SJSA1 (cell line): ENCODE measurements at places on chromosomes 7 and 10. TPM values are rescaled to one million over a fixed set of nuclear protein-coding genes. Genes with fewer than 3 reads are reported as not detected.

The UMAD1 gene
- 19.3 and 19.5 TPM in 2 replicates for total RNA-seq

The CNPY1 gene
- not detected in 2 replicates for total RNA-seq

The KIF5B gene
- total RNA-seq = 294 and 314 TPM in 2 replicates

The ALOX5 gene
- total RNA-seq = not detected in 2 replicates

The RAPGEF5 gene
- 0.03 and 0.97 TPM in 2 replicates for total RNA-seq

The HOXA1 gene
- total RNA-seq = 2.0 and 5.8 TPM in 2 replicates

The CFAP69 gene
- total RNA-seq = 0.21 TPM in 1 of 2 replicates, not detected in the other

The CC2D2B gene
- total RNA-seq = 0.08 TPM in 1 of 2 replicates, not detected in the other

The ITPRID1 gene
- not detected in 2 replicates for total RNA-seq

- H3K4me1 ChIP-seq = no peaks in the 10 kb centered on the region
- no peak overlapping the region for H3K4me3 ChIP-seq
Observed at GRCh38 chr7:95425694-95426093, 9.1 kb downstream of the PON2 start.

GRCh38 chr7:28856656-28857055 lies 101.5 kb downstream of the TRIL start:
- H3K4me3 ChIP-seq = no peak overlapping the region
- DNase-seq = no peak
- H3K4me1 ChIP-seq = peaks cover 7% of the 10 kb centered on the region
- peaks cover 23% of the 10 kb centered on the region for H3K27me3 ChIP-seq
- no peak overlapping the region for H3K27ac ChIP-seq

DNA sequence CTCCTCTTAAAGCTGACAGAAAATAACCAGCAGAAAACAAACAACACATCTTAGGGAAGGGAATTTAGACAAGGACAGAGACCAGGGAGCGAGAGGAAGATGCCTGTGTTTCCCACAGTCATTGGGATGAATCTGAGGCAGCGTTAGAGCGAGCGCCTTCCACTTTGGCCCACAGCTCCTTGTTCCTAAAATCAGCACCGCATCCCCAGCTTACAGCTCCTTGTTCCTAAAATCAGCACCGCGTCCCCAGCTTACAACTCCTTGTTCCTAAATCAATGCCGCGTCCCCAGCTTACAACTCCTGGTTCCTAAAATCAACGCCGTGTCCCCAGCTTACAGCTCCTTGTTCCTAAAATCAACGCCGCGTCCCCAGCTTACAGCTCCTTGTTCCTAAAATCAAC lies 593.3 kb downstream of the PTPRN2 start:
- DNase-seq = no peak
- no peaks in the 10 kb centered on the region for H3K36me3 ChIP-seq
- H3K27me3 ChIP-seq = no peaks in the 10 kb centered on the region
- H3K4me1 ChIP-seq = no peaks in the 10 kb centered on the region

GRCh38 chr7:104208421-104208780 lies 588 bp upstream of the ORC5 start:
- peak overlapping the region; percentile 64 for H3K4me3 ChIP-seq
- DNase-seq = no peak
- no peak overlapping the region for H3K27ac ChIP-seq
- peaks cover 7% of the 10 kb centered on the region for H3K36me3 ChIP-seq

DNA sequence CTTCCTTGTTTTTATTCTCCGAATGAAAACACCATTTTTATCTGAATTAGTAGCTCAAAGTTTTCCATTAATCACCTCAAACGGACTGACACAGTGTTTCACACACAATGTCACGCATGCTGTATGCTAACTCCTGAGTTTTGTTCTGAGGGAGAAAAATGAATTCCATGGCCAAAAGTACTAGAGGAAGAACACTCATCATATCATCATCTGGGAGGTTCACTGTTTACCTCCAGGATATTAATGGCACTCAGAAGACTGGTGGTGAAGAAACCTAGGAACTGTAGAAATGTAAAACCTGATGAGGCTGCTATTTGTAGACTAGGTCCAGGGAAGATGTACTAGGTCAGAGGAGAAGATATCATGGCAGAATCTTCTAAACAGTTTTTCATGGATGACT lies 395.6 kb upstream of the ETV1 start:
- H3K4me3 ChIP-seq = no peak overlapping the region
- no peak for DNase-seq

- H3K27me3 ChIP-seq = peaks cover 12% of the 10 kb centered on the region; the same call in 1 of the 2 replicates
- H3K27ac ChIP-seq = no peak overlapping the region
- H3K36me3 ChIP-seq = no peaks in the 10 kb centered on the region
Observed at GRCh38 chr7:79420464-79420863, 33.0 kb downstream of the MAGI2 start.

DNA sequence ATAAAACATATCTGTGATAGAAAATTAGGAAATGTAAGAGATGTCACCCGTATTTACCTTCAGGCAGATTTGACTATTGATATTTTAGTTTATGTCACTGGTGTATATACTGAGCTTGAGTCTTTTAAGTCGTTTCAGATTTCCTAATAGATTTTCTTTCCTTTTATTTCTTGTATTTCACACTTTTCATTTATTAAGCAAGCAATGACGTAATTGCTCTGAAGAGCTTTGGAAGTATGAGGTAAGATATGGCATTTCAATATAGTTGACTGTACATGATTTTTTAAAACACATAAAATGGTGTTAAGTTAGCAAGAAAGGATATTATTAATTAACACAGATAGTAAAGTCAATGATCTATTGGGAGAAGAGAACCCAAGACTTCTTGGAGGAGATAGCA lies 652.6 kb downstream of the SORCS1 start:
- H3K36me3 ChIP-seq = no peaks in the 10 kb centered on the region
- H3K27ac ChIP-seq = no peak overlapping the region
- DNase-seq = no peak
- H3K4me3 ChIP-seq = no peak overlapping the region
- H3K4me1 ChIP-seq = no peaks in the 10 kb centered on the region; the same call in 1 of the 2 replicates

GRCh38 chr10:8402576-8402975 lies 348.1 kb downstream of the GATA3 start:
- no peak overlapping the region for H3K27ac ChIP-seq
- no peak overlapping the region for H3K4me3 ChIP-seq
- H3K36me3 ChIP-seq = no peaks in the 10 kb centered on the region

- peaks cover 57% of the 10 kb centered on the region for H3K36me3 ChIP-seq
- H3K27me3 ChIP-seq = no peaks in the 10 kb centered on the region
- H3K4me3 ChIP-seq = peak overlapping the region; percentile 94
- peak; percentile 59 for DNase-seq
- H3K27ac ChIP-seq = peak overlapping the region; percentile 76
- H3K4me1 ChIP-seq = peaks cover 28% of the 10 kb centered on the region
Observed at GRCh38 chr10:92688927-92689662, 660 bp upstream of the HHEX start.

GRCh38 chr7:45663167-45663921 lies 89.2 kb downstream of the ADCY1 start:
- H3K4me1 ChIP-seq = no peaks in the 10 kb centered on the region
- H3K27ac ChIP-seq = no peak overlapping the region
- H3K27me3 ChIP-seq = no peaks in the 10 kb centered on the region
- DNase-seq = no peak

- H3K4me3 ChIP-seq = no peak overlapping the region
- DNase-seq = no peak
- H3K36me3 ChIP-seq = no peaks in the 10 kb centered on the region
- H3K27ac ChIP-seq = no peak overlapping the region
- H3K4me1 ChIP-seq = no peaks in the 10 kb centered on the region
Observed at GRCh38 chr7:71313553-71313952, 181.6 kb downstream of the GALNT17 start.

DNA sequence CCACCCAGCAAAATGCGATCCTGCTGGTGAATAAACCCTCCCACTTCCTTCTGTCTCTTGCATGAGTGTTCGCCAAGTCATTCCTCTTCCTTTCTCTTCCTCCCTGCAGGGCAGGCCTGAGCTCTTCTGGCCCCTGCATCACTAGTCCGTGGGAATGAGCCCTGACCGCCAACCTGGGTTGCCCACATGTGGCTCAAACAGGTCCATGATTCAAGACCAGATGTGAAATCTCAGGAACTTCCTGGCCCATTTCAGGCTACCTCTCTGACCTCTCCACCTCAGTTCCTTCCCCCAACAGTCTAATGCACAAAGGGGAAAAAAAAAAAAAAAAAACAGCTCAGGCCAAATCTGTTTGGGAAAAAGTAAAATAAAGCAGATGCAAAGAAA lies 5.4 kb upstream of the YWHAG start:
- no peaks in the 10 kb centered on the region for H3K27me3 ChIP-seq
- H3K27ac ChIP-seq = peak overlapping the region; percentile 81
- H3K36me3 ChIP-seq = no peaks in the 10 kb centered on the region
- peaks cover 26% of the 10 kb centered on the region for H3K4me1 ChIP-seq
- DNase-seq = no peak

GRCh38 chr10:54065106-54065505 lies 735.9 kb downstream of the PCDH15 start:
- no peaks in the 10 kb centered on the region for H3K36me3 ChIP-seq
- no peak overlapping the region for H3K4me3 ChIP-seq
- H3K4me1 ChIP-seq = no peaks in the 10 kb centered on the region
- H3K27me3 ChIP-seq = no peaks in the 10 kb centered on the region
- H3K27ac ChIP-seq = no peak overlapping the region

GRCh38 chr7:121071132-121071531 lies 82.6 kb downstream of the CPED1 start:
- no peaks in the 10 kb centered on the region for H3K27me3 ChIP-seq
- H3K36me3 ChIP-seq = peaks cover 24% of the 10 kb centered on the region
- H3K4me1 ChIP-seq = peaks cover 3% of the 10 kb centered on the region
- DNase-seq = no peak

GRCh38 chr10:36602374-36602773 lies 523.0 kb upstream of the ANKRD30A start:
- peaks cover 19% of the 10 kb centered on the region for H3K4me1 ChIP-seq
- no peak for DNase-seq
- no peak overlapping the region for H3K27ac ChIP-seq
- H3K4me3 ChIP-seq = no peak overlapping the region

DNA sequence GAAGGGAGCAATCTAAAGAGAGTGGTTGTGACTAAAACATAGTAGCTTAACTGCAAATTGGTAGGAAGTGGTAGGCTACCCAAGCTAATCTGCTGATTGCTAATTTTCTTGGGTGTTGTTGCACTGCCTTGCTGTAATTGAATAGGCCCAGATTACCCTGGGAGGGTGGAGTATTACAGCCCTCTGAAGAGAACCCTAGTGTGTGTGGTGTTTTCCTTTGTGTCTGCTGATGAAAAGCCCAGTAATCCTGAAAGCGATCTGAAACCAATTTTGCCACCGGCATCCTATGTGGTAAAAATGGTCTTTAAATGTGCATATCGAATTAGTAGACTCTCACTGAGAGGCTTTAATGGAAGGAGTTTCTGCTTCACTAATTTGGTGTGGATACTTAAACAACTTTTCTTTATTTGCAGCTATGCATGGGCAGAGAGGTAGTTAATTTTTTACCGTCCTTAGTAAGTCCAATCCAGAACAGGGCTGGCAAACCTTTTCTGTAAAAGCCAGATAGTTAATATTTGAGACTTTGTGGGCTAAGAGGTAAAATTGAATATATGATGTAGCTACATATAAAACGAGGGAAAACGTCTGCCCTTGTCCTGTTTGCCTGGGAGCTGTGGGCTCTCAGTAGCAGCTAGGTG lies 92.5 kb downstream of the CSTF2T start:
- H3K4me1 ChIP-seq = no peaks in the 10 kb centered on the region
- no peaks in the 10 kb centered on the region for H3K36me3 ChIP-seq
- H3K27me3 ChIP-seq = no peaks in the 10 kb centered on the region
- H3K4me3 ChIP-seq = no peak overlapping the region

GRCh38 chr10:33483124-33483815 lies 148.8 kb upstream of the NRP1 start:
- H3K27me3 ChIP-seq = no peaks in the 10 kb centered on the region
- no peak for DNase-seq
- H3K4me3 ChIP-seq = no peak overlapping the region

DNA sequence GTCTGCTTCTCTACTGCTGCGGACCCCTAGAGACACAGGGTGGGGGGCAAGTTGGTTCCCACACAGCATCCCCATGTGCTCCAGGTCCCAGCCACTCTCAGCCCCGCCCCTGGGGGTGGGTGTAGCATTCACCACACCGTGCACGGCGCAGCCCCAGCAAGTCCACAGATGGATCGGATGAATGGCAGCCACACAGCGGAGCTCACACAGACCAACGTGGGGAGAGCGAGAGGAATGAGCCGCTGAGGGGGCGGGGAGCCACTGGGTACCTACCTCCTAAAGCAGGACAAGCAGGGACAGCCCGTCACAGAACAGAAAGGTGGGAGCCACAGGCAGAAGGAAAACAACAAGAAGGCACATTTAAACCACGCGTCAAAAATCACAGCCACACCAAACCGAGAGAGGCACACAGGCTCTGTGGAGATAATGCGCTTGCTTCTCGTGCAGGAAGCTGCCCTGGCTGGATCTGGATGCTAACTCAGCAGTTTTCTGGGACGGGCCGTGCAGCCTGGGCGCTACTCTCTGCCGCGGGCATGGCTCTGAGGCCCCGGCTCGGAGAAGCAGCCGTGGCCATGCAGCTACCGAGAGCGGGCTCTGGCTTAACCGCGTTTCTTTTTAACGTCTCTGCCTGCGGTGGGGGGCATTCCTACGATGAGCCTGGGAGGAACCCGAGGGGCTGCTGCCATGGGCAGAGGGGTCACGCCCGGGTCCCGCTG lies 102.5 kb downstream of the CYTH3 start:
- peaks cover 84% of the 10 kb centered on the region for H3K36me3 ChIP-seq
- no peaks in the 10 kb centered on the region for H3K4me1 ChIP-seq
- no peak for DNase-seq
- no peak overlapping the region for H3K4me3 ChIP-seq
- H3K27me3 ChIP-seq = no peaks in the 10 kb centered on the region
- H3K27ac ChIP-seq = no peak overlapping the region

DNA sequence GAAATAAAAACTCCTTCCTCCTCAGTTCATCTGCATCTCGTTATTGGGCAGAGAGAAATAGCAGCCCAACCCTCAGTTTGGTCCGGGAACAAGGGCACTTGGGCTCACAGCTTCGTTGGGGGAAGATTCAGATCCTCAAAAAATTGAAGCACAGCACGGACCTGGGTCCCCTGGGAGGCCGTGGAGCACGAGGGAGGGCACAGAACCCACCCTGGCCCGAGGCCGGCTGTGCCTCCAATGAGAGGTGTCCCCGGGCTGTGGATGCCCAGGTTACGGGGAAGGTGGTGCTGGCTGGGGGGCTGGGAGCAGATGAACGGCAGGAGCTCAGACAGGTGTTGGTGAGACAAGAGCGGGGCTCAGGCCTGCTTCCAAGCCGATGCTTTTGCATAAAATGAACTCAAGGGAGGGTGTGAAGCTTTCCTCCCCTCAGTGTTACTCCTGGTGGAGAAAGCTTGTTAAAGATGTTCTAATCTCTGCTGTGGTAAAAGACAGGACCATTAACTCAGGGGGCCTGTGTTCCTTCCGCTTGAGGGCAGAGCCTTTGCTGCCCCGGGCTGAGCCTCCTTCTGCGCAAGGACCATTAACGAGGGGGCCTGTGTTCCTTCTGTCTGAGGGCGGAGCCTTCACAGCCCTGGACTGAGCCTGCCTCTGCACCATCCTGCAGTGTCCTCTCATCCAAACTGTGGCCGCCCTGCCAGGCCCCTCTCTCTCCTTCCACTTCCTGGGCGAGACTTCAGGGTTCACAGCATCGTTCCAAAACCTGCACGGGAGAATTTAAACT lies 302.2 kb downstream of the ADARB2 start:
- no peak for DNase-seq
- H3K27ac ChIP-seq = no peak overlapping the region
- no peaks in the 10 kb centered on the region for H3K36me3 ChIP-seq

- H3K4me1 ChIP-seq = 0 out of 2 replicates have a peak, but pooled peaks cover 3% of the 10 kb centered on the region
- H3K27ac ChIP-seq = no peak overlapping the region
- H3K4me3 ChIP-seq = no peak overlapping the region
- H3K36me3 ChIP-seq = no peaks in the 10 kb centered on the region
- no peaks in the 10 kb centered on the region for H3K27me3 ChIP-seq
- no peak for DNase-seq
Observed at GRCh38 chr10:75043256-75044131, 68.0 kb upstream of the SAMD8 start.

- no peak overlapping the region for H3K4me3 ChIP-seq
- peak; percentile 81 for DNase-seq
- H3K4me1 ChIP-seq = peaks cover 59% of the 10 kb centered on the region
- H3K36me3 ChIP-seq = no peaks in the 10 kb centered on the region
- H3K27me3 ChIP-seq = no peaks in the 10 kb centered on the region
Observed at GRCh38 chr7:80721883-80722615, 83.6 kb downstream of the CD36 start.
